Left ventricle myocardium inferior (tissue), 1 donor: ENCODE measurements at places on chromosomes 1 and 21. TPM values are rescaled to one million over a fixed set of nuclear protein-coding genes. Genes with fewer than 3 reads are reported as not detected.
A peak's percentile ranks its signal among the peaks of the same experiment; 100 is the strongest.

- DNase-seq, result no peak
These were observed 176.8 kb upstream of the USP25 start for GRCh38 chr21:15552914-15553494.

DNA sequence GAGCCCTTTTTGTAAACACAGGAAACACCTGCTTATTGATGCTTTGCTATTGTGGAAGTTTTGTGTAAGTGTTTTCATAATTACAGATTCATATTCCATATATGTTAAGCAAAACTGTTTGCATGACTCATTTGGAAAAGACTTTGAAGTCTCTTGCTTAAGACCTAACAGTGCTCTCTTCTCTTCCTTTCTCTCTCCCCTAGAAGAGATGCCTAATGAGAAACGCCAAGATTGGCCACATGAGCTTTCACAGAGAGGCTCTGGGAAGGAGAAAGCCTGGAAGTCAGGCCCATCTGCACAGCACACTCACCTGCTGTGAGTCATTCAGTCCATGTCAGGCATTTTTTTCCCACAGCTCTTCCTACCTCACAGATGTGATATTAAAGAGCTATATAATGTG lies 101.6 kb upstream of the PALMD start:
- no peak for DNase-seq

GRCh38 chr1:150012611-150013010 lies 2.1 kb upstream of the OTUD7B start:
- DNase-seq, result no peak

- DNase-seq, result no peak
These were observed 20.6 kb downstream of the NENF start for GRCh38 chr1:212453156-212453857.

GRCh38 chr1:44217809-44218410 lies 4.6 kb downstream of the DMAP1 start:
- peak; percentile 67 for DNase-seq

GRCh38 chr1:45620588-45621500 lies 3.0 kb downstream of the CCDC17 start:
- DNase-seq, result no peak

Gene SPRR5
- not detected for total RNA-seq

Gene TSSK3
- total RNA-seq, result 2.1 TPM

Gene OR2G6
- not detected for total RNA-seq

Gene FNDC10
- total RNA-seq, result 3.6 TPM

Gene DDR2
- 26.9 TPM for total RNA-seq
